Activated T-helper 9 cell treated with anti-CD3 and anti-CD28 coated beads, Interleukin-2, amount 50 U/mL, for 16 hours (primary cell): ENCODE measurements at places on chromosomes 3 and 15.

GRCh38 chr15:41568350-41569017 lies 9.5 kb downstream of the TYRO3 start:
- no peak for DNase-seq

- no peak for DNase-seq
These were observed 570.4 kb downstream of the SI start for GRCh38 chr3:164507886-164508285.

GRCh38 chr3:150490277-150490986 lies 55.9 kb downstream of the SERP1 start:
- no peak for DNase-seq

- DNase-seq, result no peak
These were observed 168.4 kb downstream of the P3H2 start for GRCh38 chr3:189952272-189952671.

GRCh38 chr3:5020242-5020722 lies 41.0 kb downstream of the BHLHE40 start:
- DNase-seq, result no peak

- DNase-seq, result no peak
These were observed 37.1 kb downstream of the MAP3K13 start for GRCh38 chr3:185399737-185400667.

DNA sequence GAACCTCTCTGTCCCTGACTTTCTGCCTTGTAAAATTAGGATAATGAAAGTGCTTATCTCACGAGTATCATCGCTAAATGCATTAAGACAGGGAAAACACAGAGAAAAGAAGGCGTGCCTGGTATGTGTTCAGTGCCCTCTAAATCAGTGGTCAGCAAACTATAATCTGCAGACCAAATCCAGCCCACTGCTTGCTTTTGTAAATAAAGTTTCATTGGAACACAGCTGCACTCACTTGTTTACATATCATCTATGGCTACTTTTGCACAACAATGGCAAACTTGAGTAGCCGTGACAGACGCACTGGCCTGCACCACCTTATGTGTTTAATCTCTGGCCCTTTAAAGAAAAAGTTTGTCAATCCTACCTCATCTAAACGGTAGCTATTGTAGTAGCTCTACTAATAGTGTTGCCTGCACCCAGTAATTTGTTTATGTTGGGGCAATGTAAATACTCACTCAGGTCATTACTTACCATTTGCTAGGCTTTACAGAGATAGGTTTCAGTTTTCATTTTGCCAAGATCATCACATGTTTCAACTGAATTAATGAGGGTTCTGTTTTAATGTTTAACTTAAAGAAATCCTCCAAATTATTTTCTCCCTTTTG lies 229.4 kb downstream of the FEZF2 start:
- no peak for DNase-seq
